ENCODE measurements at places on chromosomes 6 and 20.

DNA sequence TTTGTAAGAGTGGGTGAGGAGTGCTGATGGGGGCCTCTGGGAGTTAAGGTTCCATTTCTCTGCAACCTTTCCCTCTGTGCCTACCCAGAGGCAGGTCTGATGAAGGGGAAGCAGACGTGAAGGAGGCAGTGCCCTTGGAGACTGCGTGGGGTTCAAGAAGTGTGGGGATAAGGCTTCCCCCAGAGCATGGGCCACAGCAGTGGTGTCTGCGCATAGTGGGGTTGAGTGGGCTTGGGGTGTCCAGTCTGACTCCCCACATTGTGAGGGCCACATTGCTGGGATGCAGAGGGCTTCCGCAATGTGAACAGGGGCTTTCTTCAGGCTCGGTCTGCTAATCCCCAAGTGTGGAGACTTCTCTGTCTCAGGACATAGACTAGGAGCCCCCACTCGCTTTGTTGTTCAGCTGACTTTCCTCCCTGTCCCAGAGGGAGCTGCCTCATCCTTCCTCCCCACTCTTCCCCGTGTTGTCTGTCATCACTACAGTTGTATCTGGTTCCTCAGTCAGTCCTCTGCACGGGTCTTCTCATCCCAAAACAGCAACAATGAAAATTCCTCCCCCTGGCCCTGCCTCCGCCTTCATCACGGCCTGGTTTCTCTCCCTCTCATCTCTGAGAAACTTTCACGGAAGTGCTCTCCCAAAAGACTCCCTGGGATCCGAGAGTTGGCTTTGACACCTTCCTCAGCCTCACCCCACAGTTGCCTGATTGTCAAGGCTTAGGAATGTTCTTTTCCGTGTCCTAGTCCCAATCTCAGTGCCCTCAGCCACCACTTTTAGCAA, 2.8 kb downstream of the EBF4 start:
- DNase-seq, result peak; percentile 38

- DNase-seq, result no peak
Measured at GRCh38 chr20:14634665-14635064, 297.3 kb upstream of the FLRT3 start.

DNA sequence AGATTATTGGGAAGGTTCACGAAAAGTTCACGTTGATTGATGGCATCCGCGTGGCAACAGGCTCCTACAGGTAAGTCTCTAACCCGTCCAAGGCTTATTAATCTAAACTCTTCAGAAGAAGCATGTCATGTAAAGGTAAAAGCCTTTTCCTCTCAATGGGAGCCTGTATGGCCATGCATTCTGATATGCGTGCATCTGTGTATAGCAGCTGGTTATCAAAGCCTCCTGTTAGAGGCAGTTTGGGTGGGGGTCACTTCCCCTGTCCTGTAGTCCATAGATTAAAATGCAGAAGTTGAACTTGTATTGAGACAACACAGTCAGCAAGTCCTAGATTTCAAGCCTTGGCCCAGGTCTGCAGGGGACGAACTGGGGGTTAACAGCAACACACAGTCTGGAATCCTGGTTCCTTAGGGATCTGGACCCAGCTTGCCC, 14.2 kb upstream of the DHX35 start:
- DNase-seq, result no peak

- DNase-seq, result no peak
Measured at GRCh38 chr6:143592335-143592734, 80.8 kb upstream of the FUCA2 start.

DNA sequence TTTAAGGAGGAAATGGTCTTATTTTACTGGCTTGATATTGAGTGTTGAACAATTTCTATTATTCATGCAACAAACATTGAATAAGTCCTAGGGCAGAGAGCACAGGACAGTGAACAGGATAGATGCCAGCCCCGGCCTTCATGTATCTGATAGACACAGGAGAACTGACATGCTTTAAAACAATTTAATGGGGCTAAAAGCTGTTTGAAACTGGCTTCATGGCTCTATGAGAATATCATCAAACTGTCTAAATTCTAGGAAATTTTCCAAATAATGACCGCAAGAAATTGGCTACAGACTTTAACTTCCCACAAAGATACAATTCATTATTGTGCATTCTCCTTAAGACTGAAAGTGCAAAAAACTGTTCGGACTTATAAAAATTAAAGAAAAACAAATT, 69.0 kb downstream of the ID4 start:
- no peak for DNase-seq

- DNase-seq, result no peak
Measured at GRCh38 chr20:20271271-20271670, 96.6 kb upstream of the INSM1 start.

- peak; percentile 20 for DNase-seq
Measured at GRCh38 chr20:35626386-35627001, 10.9 kb downstream of the SPAG4 start.

GRCh38 chr6:113149511-113149910, 707.6 kb upstream of the MARCKS start:
- no peak for DNase-seq

DNA sequence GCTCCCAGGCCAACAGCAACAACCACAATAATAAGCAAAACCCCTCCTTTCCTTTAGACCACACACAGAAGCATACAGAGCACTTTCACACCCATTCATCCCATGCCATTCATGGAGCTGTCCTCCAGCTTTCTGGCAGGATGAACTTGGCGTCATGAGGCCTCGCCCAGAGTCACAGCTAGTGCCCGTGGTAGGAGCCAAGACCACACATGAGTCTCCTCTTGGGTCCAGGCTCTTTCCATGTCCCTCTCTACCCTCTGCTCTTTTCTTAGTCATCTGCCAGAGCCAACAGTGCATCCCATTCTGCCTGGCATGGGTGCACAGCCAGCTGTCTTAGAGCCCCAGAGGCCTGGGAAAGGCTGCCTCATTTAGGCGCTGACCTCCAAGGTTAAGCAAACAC, 1.8 kb upstream of the TGM3 start:
- DNase-seq, result no peak

- DNase-seq, result no peak
Measured at GRCh38 chr20:34956751-34957472, 1.2 kb downstream of the MYH7B start.

DNA sequence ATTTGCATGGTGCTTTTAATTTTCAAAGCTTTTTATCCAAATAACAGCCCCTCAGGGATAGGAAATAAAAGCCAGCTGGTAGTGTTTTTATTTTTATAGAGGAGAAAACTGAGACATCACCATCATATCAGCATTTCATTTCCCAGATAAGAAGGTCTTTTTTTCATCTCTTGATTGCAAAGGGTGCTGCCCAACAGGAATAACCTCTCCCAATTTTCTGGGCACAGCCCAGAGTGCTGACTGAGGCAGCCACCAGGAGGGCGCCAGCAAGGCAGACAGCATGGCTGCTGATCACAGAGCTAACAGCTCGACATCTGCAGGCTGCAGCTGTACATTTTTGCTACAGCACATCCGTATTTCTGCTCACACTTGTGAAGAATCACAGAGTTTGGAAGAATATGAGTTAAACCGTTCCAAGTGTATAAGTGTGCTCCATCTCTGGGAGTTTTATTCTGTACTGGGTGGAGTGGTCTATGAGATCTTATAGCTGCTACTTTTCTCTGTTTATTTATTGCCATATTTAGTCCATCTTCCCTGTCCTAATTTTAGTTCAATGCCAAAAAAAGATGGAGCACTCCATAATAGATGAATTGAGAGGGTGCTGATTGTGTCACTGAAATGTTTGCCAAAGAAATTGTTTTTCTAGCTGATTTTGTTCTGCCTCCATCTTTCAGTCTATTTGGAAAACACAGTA, 85.5 kb upstream of the C20orf144 start:
- no peak for DNase-seq

- no peak for DNase-seq
Measured at GRCh38 chr6:5905431-5906339, 101.0 kb downstream of the NRN1 start.

DNA sequence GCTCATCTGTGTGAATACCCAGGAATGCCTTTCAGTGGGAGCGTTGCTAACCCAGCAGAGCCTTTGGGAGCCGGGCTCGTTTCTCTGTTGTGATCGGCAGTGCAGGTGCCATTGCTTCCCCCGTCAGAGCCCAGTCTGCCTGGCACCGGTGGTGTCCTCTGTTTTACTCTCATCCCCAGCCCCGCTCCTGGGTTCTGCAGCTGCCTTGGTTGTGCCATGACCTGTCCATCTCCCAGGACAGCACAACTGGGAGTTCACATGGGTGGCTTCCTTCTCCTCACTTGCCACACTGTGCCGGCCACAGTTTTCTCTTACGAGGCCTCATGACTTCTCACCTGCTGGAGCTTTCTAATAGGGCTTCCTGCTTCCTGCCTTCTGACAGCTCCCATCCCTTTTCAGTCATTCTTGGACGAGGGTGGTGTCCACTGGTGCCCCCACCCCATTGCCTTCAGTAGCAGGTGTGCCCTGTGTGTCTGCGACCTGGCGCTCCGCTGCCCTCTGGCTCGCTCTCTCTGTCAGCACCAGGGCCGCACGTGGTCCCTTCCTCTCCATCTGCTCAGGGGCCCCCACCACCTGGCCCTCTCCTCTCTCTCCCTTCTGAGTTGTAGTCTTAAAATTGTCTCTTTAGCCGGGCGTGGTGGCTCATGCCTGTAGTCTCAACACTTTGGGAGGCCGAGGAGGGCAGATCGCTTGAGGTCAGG, 110.9 kb downstream of the RPP40 start:
- no peak for DNase-seq

- DNase-seq, result no peak
Measured at GRCh38 chr6:138012682-138013081, 94.5 kb downstream of the PERP start.

- DNase-seq, result no peak
Measured at GRCh38 chr20:49658508-49658907, 55.2 kb downstream of the B4GALT5 start.

- no peak for DNase-seq
Measured at GRCh38 chr6:13359287-13359686, 30.9 kb upstream of the TBC1D7 start.

- no peak for DNase-seq
Measured at GRCh38 chr20:37899105-37900045, 3.6 kb upstream of the VSTM2L start.

DNA sequence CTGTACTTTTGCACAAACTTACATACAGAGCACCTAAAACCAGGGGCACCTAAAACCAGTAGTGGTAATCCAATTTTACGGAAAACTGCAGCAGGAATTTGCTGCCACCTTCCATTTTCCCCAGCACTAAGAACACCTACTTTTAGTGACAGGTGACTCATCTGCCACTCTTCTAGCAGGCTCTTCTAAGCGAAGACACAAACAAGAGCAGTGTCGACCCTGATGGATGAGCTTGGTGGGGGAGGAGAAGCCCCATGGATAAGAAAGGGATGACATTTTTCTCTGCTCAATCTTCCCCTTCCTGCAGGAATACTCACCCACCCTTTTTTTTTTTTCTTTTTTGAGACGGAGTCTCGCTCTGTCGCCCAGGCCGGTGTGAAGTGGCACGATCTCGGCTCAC, 116.9 kb downstream of the GMPR start:
- DNase-seq, result no peak

- DNase-seq, result no peak
Measured at GRCh38 chr6:141388666-141389065, 744.1 kb upstream of the GJE1 start.
